ENCODE measurements at places on chromosomes 4 and X. TPM values are rescaled to one million over a fixed set of nuclear protein-coding genes. Genes with fewer than 3 reads are reported as not detected.

GABRQ gene
- polyA plus RNA-seq, result not detected

TGIF2LX gene
- polyA plus RNA-seq, result not detected

RNF150 gene
- 1.3 TPM for polyA plus RNA-seq

PTCHD1 gene
- not detected for polyA plus RNA-seq

NAA11 gene
- polyA plus RNA-seq, result not detected

L1CAM gene
- 1.2 TPM for polyA plus RNA-seq

All from fibroblast of lung (primary cell).